Lung microvascular endothelial cell (primary cell): ENCODE measurements at places on chromosomes 5 and 9. TPM values are rescaled to one million over a fixed set of nuclear protein-coding genes. Genes with fewer than 3 reads are reported as not detected.

DNA sequence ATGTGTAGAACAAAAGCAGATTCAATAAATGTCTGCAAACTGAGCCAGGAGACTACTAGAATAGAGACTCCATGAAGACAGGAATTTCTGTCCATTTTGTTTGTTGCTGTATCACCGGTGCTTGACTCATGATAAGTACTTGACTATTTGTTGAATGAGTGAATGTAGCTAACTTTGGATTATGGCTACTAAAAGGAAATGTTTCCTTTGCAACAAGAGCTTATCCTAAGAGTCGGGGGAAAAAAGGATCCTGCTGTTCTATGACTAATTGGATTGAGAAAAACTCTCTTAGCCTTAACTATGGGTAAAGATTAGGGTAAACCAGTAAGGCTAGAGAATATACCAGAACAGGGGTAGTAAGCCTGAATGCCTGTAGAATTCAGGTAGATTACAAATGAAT, 3.5 kb downstream of the PAIP1 start:
- peak; percentile 23 for DNase-seq

GRCh38 chr9:111483439-111483857, 735 bp downstream of the ECPAS start:
- DNase-seq = no peak

DNA sequence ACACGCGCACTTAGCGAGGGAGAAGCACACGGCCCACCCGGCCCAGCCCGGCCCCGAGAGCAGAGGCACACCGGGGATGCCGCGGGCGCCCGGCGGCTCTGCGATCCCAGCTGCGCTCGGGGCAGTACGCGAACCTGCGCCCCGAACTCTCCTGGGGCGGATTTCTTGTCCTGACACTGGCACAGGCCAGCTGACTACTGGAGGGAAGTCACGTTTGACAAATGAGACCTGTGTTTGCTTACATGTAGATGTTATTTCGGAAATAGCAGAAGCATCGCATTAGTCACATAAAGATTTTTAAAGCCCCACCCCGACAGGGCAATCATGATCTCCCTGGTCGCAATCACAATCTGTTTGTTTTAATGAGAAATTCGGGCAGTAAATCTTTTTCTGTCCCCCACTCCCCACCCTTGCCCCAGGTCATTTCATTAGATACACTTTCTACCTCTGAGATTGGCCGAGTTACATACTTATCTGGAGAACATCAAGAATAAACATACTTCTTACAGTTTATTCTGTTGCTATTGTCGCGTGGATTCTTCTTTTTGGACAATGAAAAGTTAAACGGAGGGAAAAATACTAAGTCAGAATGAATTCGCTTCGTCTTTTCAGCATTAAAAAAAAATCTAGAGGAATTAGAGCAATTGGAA, 518.9 kb downstream of the CTNND2 start:
- no peak for DNase-seq

GRCh38 chr5:72525816-72526215, 18.6 kb upstream of the ZNF366 start:
- DNase-seq = no peak

GRCh38 chr5:143248822-143249579, 154.5 kb downstream of the NR3C1 start:
- peak; percentile 23 for DNase-seq

GRCh38 chr9:105187781-105188180, 56.7 kb upstream of the SLC44A1 start:
- peak; percentile 44 for DNase-seq

DNA sequence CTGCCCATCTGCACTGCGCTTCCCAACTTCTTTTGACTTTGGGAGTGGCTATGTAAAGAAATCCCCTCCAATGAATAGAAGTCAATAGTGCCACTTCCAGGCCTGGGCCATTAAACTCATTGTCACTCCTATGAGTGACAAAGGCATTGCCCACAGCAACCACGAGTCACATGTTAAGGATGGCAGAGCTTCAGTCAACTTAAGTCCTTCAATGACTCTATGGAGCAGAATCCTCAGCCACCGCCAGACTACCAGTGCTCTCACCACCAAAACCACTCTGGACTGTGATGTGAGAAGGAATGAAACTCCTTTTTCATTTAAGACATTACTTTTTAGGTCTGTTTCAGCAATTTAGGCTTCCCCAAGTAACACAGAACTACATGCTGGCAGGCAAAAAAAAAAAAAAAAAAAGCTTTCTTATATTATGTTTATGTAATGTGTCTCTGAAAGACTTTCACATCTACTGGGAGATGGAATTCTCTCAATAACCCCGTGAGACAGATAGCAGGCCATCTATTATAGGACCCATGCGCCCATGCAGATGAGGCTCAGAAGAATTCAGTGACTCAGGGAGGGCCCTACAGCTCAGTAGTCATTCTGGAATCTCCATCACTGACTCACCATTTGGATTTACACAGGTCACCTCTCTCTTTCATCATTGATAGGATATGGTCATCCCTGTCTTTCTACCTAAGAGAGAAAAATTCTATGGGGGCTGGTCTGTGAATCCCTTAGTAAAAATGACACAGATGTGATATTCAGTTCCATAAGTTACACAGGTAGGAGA, 180.5 kb downstream of the CEMIP2 start:
- no peak for DNase-seq

DNA sequence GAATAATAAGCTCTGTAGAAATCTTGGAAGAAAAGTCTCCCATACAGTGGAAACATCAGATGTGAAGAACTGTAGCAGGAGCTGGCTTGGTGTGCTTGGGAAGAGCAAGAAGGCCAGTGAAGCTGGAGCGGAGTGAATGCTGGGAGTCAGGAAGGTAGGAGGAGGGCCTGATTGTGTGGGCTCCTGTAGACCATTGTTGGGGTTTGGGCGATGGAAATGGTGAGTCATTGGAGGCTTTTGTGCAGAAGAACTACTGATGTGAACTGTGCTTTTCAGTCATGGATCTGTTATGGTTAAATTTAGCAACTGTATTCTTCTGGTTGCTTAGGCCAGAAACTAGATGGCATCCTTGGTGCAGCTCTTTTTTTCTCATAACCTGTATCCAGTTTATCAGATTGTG, 2.3 kb downstream of the ICE1 start:
- peak; percentile 67 for DNase-seq

- peak; percentile 31 for DNase-seq
Measured at GRCh38 chr5:123752552-123753179, 240.7 kb downstream of the CSNK1G3 start.

GRCh38 chr9:86322973-86323644, 31.1 kb downstream of the TUT7 start:
- DNase-seq = peak; percentile 60

DNA sequence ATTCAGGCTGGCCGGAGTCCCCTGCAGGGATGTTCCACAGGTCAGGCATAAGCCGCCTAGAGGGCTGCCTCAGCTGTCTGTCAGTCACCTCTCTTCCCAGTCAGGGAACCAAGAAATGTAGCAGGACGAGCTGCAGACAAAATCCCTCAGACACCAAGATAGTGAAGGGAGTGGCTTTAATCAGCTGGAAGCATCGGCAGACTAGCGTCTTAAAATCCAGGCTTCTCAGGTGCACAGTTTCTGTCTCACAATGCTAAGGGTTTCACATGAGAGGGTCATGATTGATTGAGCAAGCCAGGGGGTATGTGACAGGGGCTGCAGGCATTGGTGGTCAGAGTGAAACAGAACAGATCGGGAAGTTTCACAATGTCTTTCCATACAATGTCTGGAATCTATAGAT, 247.2 kb downstream of the CDH10 start:
- DNase-seq = no peak

- no peak for DNase-seq
Measured at GRCh38 chr5:73705364-73705763, 79.4 kb downstream of the ARHGEF28 start.

GRCh38 chr9:20623021-20623747, 885 bp upstream of the MLLT3 start:
- peak; percentile 6 for DNase-seq

- DNase-seq = no peak
Measured at GRCh38 chr5:6742081-6742758, 29.0 kb downstream of the TENT4A start.

DNA sequence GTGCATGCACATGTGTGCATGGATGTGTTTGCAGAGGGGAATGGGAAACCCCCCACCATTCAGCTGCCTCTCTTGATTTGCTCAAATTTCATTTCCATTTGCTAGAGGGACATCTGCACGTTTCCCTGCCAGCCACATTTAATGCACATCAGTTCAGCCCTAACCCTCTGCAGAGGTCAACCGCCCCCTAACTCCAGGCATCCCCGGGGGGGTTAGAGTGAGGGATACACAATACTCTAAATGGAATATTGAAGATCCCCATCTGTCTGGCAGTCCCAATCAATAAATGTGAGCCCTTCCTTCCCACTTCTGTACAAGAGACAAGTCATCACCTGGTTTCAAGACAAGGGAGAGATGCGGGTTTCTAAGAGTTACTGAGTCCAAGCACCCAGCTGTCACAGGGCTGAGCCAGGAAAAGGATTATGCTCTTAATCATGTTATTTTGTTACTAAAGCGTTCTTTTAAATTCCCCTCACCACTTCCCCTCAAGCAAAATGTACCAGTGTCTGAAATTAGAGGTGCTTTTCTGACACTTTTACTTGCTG, 134.1 kb downstream of the SEMA6A start:
- DNase-seq = no peak

DNA sequence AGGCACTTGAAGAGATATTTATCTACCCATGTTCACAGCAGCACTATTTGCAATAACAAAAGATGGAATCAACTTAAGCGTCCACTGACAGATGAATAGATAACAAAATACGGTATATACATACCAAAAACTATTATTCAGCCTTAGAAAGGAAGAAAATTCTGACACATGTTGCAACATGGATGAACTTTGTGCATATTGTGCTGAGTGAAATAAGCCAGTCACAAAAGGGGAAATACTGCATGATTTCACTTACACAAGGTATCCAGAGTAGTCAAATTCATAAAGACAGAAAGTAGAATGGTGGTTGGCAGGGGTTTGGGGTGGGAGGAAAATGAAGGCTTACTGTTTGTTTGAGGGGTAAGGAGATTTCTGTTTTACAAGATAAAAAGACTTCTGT, 66.0 kb downstream of the FBN2 start:
- DNase-seq = no peak

- DNase-seq = peak; percentile 91
Measured at GRCh38 chr9:128282500-128282899, 6.4 kb downstream of the SWI5 start.

The TLX3 gene
- total RNA-seq = not detected in 2 replicates

The PCYOX1L gene
- total RNA-seq = 9.8 and 13.3 TPM in 2 replicates

The CNTNAP3B gene
- total RNA-seq = 58.0 and 90.7 TPM in 2 replicates

The OR1J2 gene
- not detected in 2 replicates for total RNA-seq

The KLF4 gene
- total RNA-seq = 0.65 and 15.1 TPM in 2 replicates

The HTR4 gene
- not detected in 2 replicates for total RNA-seq

The SLC44A1 gene
- total RNA-seq = 10.1 and 16.6 TPM in 2 replicates

The PDE6A gene
- total RNA-seq = under 0.01 TPM in 1 of 2 replicates, not detected in the other

The SPATA6L gene
- total RNA-seq = 2.8 and 6.5 TPM in 2 replicates

The PCAT7 gene
- not detected in 2 replicates for total RNA-seq
